ENCODE measurements at places on chromosomes 3 and 15. TPM values are rescaled to one million over a fixed set of nuclear protein-coding genes. Genes with fewer than 3 reads are reported as not detected.

DNA sequence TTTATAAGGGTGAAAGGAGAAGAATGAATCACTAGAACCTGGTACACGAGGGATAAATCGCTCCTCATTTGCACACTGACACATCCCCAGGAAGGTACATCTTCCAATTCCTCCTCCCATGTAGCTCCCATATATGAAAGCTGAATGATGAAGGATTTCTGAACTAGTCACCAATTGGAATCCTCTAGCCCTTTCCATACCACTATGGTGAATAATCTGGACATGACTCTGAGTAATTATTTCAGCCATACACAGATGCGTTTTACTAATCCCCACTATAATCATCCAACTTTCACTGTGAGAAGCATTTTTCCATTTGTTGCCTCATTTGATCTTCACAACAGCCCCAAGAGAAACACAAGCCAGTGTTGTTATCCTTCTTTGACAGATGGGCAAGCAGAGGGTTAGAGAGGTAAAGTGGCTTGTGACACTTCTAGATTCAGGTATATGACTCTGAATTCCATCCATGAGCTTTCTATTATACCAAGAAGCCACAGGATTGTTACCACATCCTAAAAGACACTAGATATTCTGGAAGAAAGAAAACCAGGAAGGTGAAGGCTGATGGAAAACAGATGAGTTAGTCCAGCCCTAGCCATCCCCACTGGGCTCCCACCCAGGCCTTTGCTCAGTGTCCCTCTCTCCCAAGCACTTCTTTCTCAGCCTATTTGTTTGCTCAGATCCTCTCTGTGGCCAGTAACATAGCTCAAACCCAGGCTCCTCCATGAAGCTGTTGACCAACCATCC is 22.2 kb upstream of the BCL6 start:
- no peak overlapping the region for H3K4me3 ChIP-seq
- no peak for DNase-seq
- H3K36me3 ChIP-seq = no peaks in the 10 kb centered on the region
- H3K27ac ChIP-seq = no peak overlapping the region

EIF2A gene
- 41.5 TPM for polyA plus RNA-seq

DNA sequence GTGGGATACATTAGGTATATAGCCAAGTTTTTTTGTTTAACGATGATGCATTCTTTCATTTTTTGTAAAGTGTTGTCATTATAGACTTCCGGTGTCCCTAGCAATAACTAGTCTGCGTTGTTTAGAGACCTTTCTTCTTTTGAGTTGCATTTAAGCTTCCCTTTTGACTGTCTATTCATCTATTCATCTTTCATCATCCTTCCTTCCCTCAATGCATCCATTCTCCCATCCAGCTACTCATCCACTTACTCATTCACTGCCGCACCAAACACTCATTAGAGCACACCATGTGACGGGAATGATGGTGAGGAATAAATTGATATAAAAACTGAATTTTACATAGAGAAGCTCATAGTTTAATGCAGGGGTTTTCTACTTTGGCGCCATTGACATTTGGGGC is 32.9 kb downstream of the OR4F15 start:
- H3K4me1 ChIP-seq = no peaks in the 10 kb centered on the region
- H3K27ac ChIP-seq = no peak overlapping the region
- no peak overlapping the region for H3K4me3 ChIP-seq
- no peak for DNase-seq
- H3K27me3 ChIP-seq = peaks cover 4% of the 10 kb centered on the region

DNA sequence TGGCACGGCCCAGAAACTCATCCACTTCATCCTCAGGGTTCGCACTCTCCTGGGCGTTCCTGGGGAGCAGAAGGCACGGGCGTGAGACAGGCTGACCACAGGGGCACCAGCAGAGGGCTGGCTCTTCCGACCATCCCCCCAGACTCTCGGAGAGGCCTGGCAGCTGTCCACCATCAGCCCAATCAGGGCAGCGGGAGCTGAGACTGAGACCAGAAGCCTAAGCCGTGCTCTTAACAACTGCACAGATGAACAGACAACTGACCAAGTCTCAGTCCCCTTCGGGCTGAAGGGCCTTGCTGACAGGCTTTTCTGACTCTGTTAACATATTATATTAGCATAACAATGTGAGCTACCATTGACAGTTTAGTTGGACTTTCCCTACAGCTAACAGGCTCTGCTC is 118.0 kb downstream of the SEC22A start:
- H3K4me3 ChIP-seq = no peak overlapping the region
- no peaks in the 10 kb centered on the region for H3K27me3 ChIP-seq
- no peak for DNase-seq

KBTBD13 gene
- polyA plus RNA-seq = not detected

- H3K4me3 ChIP-seq = no peak overlapping the region
- H3K36me3 ChIP-seq = no peaks in the 10 kb centered on the region
- no peaks in the 10 kb centered on the region for H3K27me3 ChIP-seq
- peaks cover 29% of the 10 kb centered on the region for H3K4me1 ChIP-seq
- no peak for DNase-seq
- H3K27ac ChIP-seq = no peak overlapping the region
These were observed 5.8 kb upstream of the ANKDD1A start for GRCh38 chr15:64905941-64906340.

DNA sequence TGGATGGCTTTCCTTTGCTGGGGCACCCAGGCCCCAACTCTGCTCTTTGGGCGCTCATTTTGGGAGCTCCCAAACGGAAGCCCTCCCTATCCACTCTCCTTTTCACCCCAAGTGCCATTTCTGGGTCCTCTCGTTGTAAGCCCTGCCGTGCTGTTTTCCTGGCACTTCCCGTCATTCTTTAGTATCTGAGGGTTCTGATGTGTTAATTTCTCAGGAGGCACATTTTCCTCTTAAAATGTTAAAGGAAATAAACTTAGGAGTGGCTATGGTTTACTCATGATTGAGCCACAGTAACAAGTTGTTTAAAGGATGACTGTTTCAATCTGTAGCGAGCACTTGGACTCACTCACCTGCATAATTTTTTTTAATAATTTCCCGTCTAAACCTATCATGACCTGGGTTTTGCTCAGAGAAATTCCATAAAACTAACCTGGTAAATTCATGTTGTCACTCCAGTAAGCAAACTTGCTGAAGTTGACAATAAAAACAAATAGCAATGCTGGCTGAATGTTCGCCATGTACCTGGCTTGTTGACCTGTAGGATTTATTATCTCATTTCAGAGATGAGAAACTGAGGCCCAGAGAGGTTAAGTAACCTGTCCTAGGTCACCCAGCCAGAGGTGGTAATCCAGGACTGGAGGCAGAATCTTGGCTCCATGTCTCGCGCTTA is 10.6 kb downstream of the ALDH1A3 start:
- DNase-seq = no peak
- H3K4me1 ChIP-seq = no peaks in the 10 kb centered on the region
- no peak overlapping the region for H3K27ac ChIP-seq
- H3K27me3 ChIP-seq = peaks cover 13% of the 10 kb centered on the region
- no peak overlapping the region for H3K4me3 ChIP-seq
- H3K36me3 ChIP-seq = no peaks in the 10 kb centered on the region

GRCh38 chr15:71747128-71748083 is 62.9 kb upstream of the NR2E3 start:
- no peaks in the 10 kb centered on the region for H3K4me1 ChIP-seq
- DNase-seq = no peak
- no peak overlapping the region for H3K27ac ChIP-seq
- H3K27me3 ChIP-seq = no peaks in the 10 kb centered on the region

Measured in CD8-positive, alpha-beta memory T cell (primary cell).